Ovary (tissue), 10 donors: ENCODE measurements at places on chromosomes 7 and 10. TPM values are rescaled to one million over a fixed set of nuclear protein-coding genes. Genes with fewer than 3 reads are reported as not detected.

The HKDC1 gene
- total RNA-seq: 1.2 TPM

The ZNF467 gene
- total RNA-seq: 16.7 TPM

The MUC12 gene
- 0.24 TPM for total RNA-seq

The SLIT1 gene
- total RNA-seq: 0.34 TPM

The HOXA10 gene
- not detected for total RNA-seq
